ENCODE measurements at places on chromosomes 1 and 21.

DNA sequence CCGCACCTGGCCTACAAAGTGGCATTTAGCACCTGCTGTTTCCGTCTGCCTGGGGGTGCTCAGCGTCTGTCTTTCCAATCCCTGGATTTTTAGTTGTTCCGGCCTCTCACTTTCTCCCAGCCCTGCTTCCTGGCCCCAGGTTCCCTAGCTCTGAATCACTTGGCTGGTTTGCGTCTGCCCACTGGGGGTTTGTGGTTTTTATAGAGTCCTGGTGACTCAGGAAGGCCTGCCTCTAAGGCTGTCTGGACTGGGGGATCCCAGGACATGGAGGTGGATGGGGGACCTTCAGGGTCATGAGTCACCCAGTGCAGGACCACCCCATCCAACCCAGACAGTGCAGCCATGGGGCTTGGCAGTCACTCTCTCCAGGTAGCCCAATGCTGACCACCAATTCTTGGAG lies 53.5 kb downstream of the MRPL37 start:
- no peak for DNase-seq

DNA sequence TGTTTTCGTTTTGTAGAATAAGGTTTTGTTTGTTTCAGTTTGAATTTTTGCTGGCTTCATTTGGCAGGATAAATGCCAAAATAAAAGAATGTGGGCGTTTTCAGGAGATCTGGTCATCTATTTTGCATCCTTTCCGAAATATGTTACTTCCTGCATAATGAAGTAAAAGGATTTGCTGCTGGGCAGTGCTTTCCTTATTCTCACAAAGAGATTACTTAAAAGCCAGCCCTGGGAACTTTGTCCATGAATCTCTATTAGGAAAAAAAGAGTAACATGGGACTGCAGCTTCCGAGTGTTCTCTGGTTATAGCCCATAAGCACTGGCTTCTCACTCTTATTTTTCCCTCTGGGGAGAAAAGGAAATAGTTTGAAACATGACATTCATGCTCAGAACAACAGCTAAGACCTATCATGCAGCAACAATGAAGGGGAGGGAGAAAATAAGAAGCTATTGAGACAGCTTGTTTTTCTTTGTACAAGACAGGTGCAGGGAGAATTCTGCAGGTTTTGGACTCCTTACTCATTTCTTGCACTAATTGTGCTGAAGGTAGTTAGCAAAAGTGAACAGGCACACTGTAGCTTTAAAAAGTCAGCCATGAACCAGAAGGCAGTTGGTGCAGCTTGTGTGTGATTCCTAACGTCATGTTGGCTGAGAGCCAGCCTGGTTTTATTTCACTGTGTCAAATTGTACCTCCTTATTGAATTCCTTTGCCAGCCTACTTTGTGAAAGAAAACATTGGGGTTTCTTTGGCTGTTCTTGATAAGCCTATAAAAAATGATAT lies at the start of gene SAMD13:
Gene SAMD13 (plus strand): TSS at position 705 of the 781 bp plus-strand sequence. CDS start 1,527 bp downstream, outside the sequence.
- peak; percentile 95 for DNase-seq

- no peak for DNase-seq
These were observed 70.1 kb downstream of the KCNJ15 start for GRCh38 chr21:38326899-38327298.

DNA sequence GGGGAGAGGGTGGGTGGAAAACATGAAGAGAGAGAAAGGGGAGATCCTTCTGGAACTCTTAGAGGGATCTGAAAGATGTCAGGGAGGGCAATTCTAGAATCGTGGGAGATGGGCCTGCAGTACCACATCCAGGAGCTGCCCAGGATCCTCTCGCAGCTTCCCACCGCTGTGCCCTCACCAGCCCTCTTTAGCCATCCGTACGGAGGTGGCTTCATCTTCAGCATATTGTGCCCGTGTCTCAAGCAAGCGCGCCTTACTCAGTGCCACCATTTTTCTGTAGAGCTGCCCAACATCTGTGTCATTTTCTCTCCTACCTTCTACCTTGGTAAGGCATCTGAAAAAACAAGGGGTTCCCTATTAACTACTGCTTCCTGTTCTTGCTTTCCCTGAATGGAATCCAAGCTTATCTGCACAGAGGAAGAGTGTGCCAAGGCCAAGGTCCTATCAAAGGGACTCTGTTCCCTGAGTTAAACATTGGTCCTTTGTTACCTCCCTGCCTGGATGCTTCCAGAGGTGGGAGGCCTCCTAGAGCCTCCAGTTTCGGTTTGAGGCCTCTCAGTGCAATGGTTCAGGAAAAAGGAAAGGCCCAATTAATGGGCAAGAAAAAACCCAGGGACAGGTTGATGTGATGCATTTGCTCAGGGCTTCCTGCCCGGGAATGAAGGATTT lies 23.2 kb downstream of the C1orf116 start:
- DNase-seq = no peak

DNA sequence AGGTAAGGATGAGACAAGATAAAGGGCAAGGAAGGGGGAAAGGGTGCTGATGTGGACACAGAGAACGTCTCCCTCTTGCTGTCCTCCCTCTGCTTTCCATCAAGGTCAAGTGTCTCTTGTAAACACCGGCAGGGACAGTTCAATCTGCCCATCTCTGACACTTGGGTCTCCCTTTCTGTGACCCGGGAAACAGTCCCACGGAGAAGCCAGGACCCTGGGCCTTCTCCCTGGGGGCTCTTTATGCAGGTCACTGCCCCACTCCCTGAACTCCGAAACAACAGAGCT lies 254.3 kb downstream of the LTN1 start:
- DNase-seq = no peak

- DNase-seq = no peak
These were observed 496.9 kb upstream of the CAMK1G start for GRCh38 chr1:209086486-209087192.
